Natural killer cell treated with Interleukin-12 subunit alpha and Interleukin-12 subunit beta and Interleukin-15 and Interleukin-18, amount 100 ng/mL, for 72 hours (primary cell): ENCODE measurements at places on chromosomes 5 and 9. TPM values are rescaled to one million over a fixed set of nuclear protein-coding genes. Genes with fewer than 3 reads are reported as not detected.

The ABLIM3 gene
- total RNA-seq = not detected

The C1QTNF2 gene
- total RNA-seq = not detected

The TEX53 gene
- not detected for total RNA-seq

GRCh38 chr9:2726650-2727340, 9.5 kb downstream of the KCNV2 start:
- DNase-seq = no peak

The AK8 gene
- total RNA-seq = not detected

GRCh38 chr5:67094476-67095300, 101.9 kb downstream of the CD180 start:
- DNase-seq = no peak

The TARS1 gene
- 211 TPM for total RNA-seq

The CDKN2A gene
- 15.7 TPM for total RNA-seq

- DNase-seq = no peak
Observed at GRCh38 chr5:177271113-177271512, 32.4 kb downstream of the RAB24 start.
